ENCODE measurements at places on chromosomes 3 and 15. TPM values are rescaled to one million over a fixed set of nuclear protein-coding genes. Genes with fewer than 3 reads are reported as not detected.

Gene LIPC
- 1.5 TPM for total RNA-seq

DNA sequence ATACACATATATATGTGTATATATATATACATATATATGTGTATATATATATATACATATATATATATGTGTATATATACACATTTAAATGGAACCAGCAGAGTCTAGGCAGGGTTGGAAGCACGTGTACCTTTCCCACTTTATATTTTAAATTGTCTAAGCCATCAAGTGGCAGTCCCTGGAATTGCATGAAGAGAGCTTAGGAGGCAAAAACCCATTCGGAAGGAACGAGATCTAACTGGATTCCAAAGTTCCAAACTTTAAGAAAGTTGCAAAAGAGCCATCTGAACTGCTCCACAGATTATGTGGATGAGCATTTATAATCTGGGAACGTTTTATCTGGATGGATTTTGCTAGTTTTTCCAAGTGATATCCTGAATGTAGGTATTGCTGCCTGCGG, 186.5 kb downstream of the FOXP1 start:
- peaks cover 34% of the 10 kb centered on the region for H3K4me1 ChIP-seq
- H3K4me3 ChIP-seq = no peak overlapping the region
- peak; percentile 16 for DNase-seq
- peaks cover 11% of the 10 kb centered on the region for H3K27me3 ChIP-seq
- no peaks in the 10 kb centered on the region for H3K36me3 ChIP-seq

DNA sequence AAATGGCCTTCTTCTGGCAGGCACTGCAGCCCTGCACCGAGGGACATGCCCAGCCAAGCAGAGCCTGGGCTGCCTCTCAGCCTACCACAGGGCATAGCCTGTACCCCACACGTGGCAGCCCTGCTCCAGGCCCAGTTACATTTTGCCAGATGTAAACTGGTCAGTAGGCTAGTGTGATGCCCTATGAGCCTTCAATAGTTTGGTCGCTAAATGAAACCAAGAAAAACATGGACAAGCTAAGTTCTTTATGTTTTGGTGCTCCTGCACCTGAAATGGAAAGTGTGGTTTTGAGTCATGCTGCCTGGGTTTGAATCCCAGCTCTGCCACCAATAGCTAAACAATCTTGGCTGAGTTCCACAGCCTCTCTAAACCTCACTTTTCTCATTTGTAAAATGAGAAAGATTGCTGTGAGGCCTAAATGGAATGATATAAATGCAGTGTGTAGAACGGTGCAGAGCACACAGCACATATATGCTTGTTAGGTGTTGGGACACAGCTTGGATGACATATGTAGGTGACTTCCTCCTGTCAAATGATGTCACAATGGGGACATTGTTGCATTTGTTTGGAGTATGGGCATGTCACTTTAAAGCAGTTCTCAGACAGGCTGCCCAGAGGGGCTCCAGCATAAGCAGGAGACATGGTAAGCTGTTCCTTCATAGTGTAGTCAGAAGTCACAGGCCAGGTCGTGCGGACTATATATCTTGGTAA, 57.4 kb downstream of the ZBTB38 start:
- H3K4me3 ChIP-seq = no peak overlapping the region
- DNase-seq = no peak
- H3K4me1 ChIP-seq = peaks cover 4% of the 10 kb centered on the region
- peaks cover 4% of the 10 kb centered on the region for H3K36me3 ChIP-seq
- H3K27me3 ChIP-seq = no peaks in the 10 kb centered on the region

Gene CHRNB4
- not detected for total RNA-seq

DNA sequence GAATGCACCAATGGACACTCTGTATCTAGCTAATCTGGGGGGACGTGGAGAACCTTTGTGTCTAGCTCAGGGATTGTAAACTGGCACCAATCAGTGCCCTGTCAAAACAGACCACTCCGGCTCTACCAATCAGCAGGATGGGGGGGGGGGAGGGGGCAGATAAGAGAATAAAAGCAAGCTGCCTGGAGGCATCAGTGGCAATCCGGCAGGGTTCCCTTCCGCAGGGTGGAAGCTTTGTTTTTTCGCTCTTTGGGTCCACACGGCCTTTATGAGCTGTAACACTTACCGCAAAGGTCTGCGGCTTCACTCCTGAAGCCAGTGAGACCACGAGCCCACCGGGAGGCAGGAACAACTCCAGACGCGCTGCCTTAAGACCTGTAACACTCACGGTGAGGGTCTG, 827.1 kb downstream of the PLOD2 start:
- no peak overlapping the region for H3K4me3 ChIP-seq
- no peak overlapping the region for H3K27ac ChIP-seq

Gene GASK1A
- total RNA-seq = not detected

DNA sequence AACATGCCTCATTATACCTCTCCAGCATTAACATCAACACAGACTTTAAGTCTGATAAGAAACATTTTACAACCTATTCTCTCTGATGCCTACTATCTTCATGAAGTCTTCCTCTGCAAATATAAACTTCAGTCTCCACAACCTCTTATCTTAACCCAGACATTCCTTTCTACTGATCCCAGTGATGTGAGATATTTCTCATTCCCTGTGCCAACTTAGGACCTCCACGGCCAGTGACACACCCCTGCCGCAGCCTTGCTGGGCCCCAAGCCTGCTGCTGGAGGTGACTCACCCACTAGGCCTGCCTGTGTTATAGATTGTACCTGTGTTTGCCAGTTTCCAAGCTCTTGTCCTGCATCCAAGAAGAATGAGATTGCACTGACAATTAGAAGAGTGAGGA, 734.5 kb upstream of the CADM2 start:
- H3K4me1 ChIP-seq = no peaks in the 10 kb centered on the region
- H3K27me3 ChIP-seq = no peaks in the 10 kb centered on the region
- H3K36me3 ChIP-seq = no peaks in the 10 kb centered on the region
- H3K27ac ChIP-seq = no peak overlapping the region
- no peak overlapping the region for H3K4me3 ChIP-seq

DNA sequence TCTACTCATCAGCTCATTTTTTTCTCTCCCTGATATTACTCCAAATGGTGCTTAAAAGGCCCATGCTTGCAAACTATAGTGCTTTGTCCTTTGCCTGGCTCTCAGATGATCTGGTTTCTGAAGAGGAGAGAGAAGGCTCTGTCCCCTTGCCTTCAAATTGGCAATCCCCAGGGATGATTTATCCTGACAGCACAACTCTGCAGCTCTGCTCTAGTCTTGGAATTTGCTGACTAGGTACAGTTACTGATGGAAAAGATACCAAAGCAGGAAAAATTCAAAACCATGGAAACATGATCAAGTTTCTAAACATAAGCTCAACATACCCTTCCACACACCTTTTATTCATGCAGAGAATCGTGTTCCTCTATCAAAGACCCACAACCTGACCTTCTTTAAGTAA, 106.7 kb upstream of the CADPS start:
- DNase-seq = no peak
- H3K36me3 ChIP-seq = no peaks in the 10 kb centered on the region
- H3K4me1 ChIP-seq = no peaks in the 10 kb centered on the region
- H3K27ac ChIP-seq = no peak overlapping the region
- H3K27me3 ChIP-seq = no peaks in the 10 kb centered on the region

DNA sequence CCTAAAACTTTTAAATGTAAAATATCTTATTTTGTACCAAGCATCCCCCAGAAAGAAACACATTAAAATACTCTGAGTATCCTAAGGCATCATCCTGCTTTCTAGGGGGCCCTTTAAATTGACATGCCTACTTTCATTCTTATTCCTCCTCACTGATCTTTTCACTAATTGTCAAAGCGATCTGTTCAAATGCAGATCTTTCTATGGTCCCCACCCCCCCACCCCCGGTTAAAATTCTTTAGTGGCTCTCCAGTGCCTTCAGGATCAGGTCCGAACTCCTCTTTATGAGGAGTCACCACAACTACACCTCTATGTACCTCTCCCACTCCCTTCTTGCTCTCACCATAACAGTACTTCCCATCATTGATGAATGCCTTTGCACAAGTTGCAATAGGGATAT, 19.2 kb upstream of the TFDP2 start:
- H3K4me3 ChIP-seq = no peak overlapping the region
- no peak for DNase-seq
- H3K4me1 ChIP-seq = no peaks in the 10 kb centered on the region
- H3K27me3 ChIP-seq = no peaks in the 10 kb centered on the region

DNA sequence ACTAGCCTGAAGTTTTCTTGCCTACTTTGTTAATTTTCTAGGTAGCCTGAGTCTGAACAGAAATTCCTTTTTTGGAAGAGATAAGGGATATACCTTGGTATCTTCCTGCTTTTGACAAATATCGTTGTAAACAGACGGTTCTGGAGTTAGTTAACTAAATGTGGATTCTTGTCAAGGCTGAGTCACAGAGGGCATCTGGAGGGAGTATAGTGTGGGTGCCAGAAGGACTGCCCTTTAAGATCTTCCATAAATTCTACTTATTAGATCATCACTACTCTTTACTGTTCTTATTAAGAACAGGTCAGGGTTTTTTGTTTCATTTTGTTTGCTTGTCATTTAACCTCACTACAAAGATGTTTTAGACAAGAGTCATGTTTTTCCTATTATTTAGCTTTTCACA, 125.3 kb upstream of the SKOR1 start:
- DNase-seq = no peak
- H3K4me3 ChIP-seq = no peak overlapping the region
- H3K27ac ChIP-seq = no peak overlapping the region
- H3K4me1 ChIP-seq = no peaks in the 10 kb centered on the region

- no peaks in the 10 kb centered on the region for H3K27me3 ChIP-seq
- H3K4me1 ChIP-seq = peaks cover 32% of the 10 kb centered on the region
- no peak for DNase-seq
- H3K36me3 ChIP-seq = peaks cover 32% of the 10 kb centered on the region
- no peak overlapping the region for H3K4me3 ChIP-seq
These were observed 47.9 kb downstream of the PIK3CB start for GRCh38 chr3:138786788-138787271.

DNA sequence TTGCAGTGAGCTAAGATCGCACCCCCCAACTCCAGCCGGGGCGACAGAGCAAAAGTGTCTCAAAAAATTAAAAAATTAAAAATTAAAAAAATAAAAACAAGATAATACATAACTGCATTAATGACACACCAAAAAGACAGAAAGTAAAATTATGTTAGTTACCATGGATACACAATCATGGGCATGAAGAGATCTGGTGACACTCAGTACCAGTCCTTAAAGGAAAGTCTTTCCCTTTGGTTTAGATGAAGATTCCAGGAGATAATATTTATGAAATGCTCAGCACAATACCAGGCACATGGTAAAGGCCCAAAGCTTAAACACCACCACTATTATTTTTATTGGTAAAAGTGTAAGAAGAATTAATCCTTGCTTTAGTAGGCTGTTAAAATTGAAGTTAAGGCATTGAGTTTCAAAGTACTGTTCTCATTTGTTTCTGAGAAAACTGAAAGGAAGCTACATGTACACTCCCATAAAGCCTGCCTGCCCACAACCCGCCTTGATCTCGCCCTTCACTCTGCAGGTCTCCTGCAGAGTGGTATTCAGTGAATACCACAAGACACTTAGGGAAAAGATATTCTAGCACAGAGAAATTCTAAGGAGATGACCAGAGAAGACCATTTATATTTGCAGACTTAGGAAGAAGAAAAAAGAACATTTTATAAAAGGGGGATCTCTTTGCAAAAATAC, 52.3 kb downstream of the SUCLG2 start:
- peak overlapping the region; percentile 47 for H3K4me3 ChIP-seq
- peaks cover 75% of the 10 kb centered on the region for H3K4me1 ChIP-seq
- H3K36me3 ChIP-seq = peaks cover 71% of the 10 kb centered on the region
- peak; percentile 33 for DNase-seq

Gene DPPA2
- total RNA-seq = not detected

GRCh38 chr15:70152070-70152480, 54.4 kb upstream of the TLE3 start:
- peaks cover 26% of the 10 kb centered on the region for H3K27me3 ChIP-seq
- no peaks in the 10 kb centered on the region for H3K36me3 ChIP-seq
- H3K27ac ChIP-seq = no peak overlapping the region
- H3K4me3 ChIP-seq = no peak overlapping the region

Gene EFHB
- total RNA-seq = 0.33 TPM

Gene PRICKLE2
- not detected for total RNA-seq

Gene TM4SF18
- total RNA-seq = not detected

Gene C3orf62
- total RNA-seq = 13.5 TPM

Gene RPL29
- total RNA-seq = 1,425 TPM

DNA sequence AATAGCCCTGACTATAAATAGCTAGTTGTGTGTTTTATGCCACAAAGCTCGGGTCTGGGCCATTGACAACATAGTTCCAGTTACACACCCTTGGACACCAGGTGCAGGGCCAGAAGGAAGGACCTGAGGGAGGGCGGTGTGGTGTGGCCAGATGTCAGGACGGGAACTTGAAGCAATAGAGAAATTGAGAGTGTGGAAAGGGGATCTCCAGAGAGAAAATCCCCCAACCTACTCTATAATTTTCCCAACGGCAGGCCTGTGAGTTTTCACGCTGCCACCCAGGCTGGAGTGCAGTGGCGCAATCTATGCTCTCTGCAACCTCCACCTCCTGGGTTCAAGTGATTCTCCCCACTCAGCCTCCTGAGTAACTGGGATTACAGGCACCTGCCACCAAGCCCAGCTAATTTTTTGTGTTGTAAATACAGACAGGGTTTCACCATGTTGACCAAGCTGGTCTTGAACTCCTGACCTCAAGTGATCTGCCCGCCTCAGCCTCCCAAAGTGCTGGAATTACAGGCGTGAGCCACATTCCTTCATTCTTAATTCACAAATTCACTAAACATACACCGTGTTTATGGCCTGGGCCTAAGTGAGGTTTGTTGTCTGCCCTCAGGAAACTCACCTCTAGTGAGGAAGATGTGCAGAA, 70.8 kb upstream of the KLF13 start:
- DNase-seq = no peak
- peaks cover 58% of the 10 kb centered on the region for H3K4me1 ChIP-seq
- peaks cover 6% of the 10 kb centered on the region for H3K27me3 ChIP-seq
- peak overlapping the region; percentile 68 for H3K27ac ChIP-seq
- no peak overlapping the region for H3K4me3 ChIP-seq

GRCh38 chr15:92821491-92822116, 78.5 kb upstream of the CHD2 start:
- DNase-seq = no peak
- H3K27me3 ChIP-seq = no peaks in the 10 kb centered on the region
- H3K4me3 ChIP-seq = peak overlapping the region; percentile 49
- H3K4me1 ChIP-seq = peaks cover 72% of the 10 kb centered on the region

All from activated CD4-positive, alpha-beta T cell treated with anti-CD3 and anti-CD28 coated beads, Interleukin-2, amount 10 ng/mL, durations not matched to agents 7 days and 5 days (primary cell).